ENCODE measurements at places on chromosomes 12 and 14. TPM values are rescaled to one million over a fixed set of nuclear protein-coding genes. Genes with fewer than 3 reads are reported as not detected.

CCDC38 gene
- total RNA-seq: not detected

OTX2 gene
- not detected for total RNA-seq

DPY19L2 gene
- 0.65 TPM for total RNA-seq

CD27 gene
- not detected for total RNA-seq

RPGRIP1 gene
- total RNA-seq: 0.20 TPM

BBOF1 gene
- 0.40 TPM for total RNA-seq

KRT74 gene
- total RNA-seq: not detected

SYT1 gene
- 2.0 TPM for total RNA-seq

IFI27L2 gene
- 9.3 TPM for total RNA-seq

GSG1 gene
- total RNA-seq: not detected

STYK1 gene
- total RNA-seq: 8.1 TPM

SLC17A8 gene
- not detected for total RNA-seq

MLF2 gene
- 70.2 TPM for total RNA-seq

DNAI7 gene
- not detected for total RNA-seq

REP15 gene
- total RNA-seq: 13.5 TPM

BMP4 gene
- 48.2 TPM for total RNA-seq

CRADD gene
- 9.3 TPM for total RNA-seq

CCDC177 gene
- total RNA-seq: not detected

EPYC gene
- total RNA-seq: not detected

PLCZ1 gene
- total RNA-seq: not detected

ANKS1B gene
- 0.20 TPM for total RNA-seq

GNG2 gene
- total RNA-seq: 5.8 TPM

PPP1R1A gene
- total RNA-seq: not detected

TMEM30B gene
- 0.20 TPM for total RNA-seq

ENDOU gene
- under 0.01 TPM for total RNA-seq

KCNK10 gene
- not detected for total RNA-seq

CCND2 gene
- total RNA-seq: 141 TPM

SCNN1A gene
- 0.22 TPM for total RNA-seq

HCFC2 gene
- total RNA-seq: 12.2 TPM

KLRB1 gene
- not detected for total RNA-seq

DHH gene
- 0.20 TPM for total RNA-seq

ART4 gene
- 121 TPM for total RNA-seq

RPL41 gene
- 2,546 TPM for total RNA-seq

AQP5 gene
- not detected for total RNA-seq

BCDIN3D gene
- total RNA-seq: 2.0 TPM

P3H3 gene
- 12.9 TPM for total RNA-seq

PEX5 gene
- total RNA-seq: 23.5 TPM

PAX9 gene
- total RNA-seq: not detected

TEAD4 gene
- total RNA-seq: 19.2 TPM

MYO1A gene
- total RNA-seq: not detected

KRT71 gene
- not detected for total RNA-seq

WSCD2 gene
- not detected for total RNA-seq

FLVCR2 gene
- total RNA-seq: 0.79 TPM

OLR1 gene
- total RNA-seq: not detected

SLCO1B1 gene
- not detected for total RNA-seq

TMEM233 gene
- 0.40 TPM for total RNA-seq

SYCP3 gene
- not detected for total RNA-seq

TPPP2 gene
- not detected for total RNA-seq
